ENCODE measurements at places on chromosomes 3 and 15.

GRCh38 chr3:115332998-115333397, 185.9 kb upstream of the ZBTB20 start:
- DNase-seq, result no peak

GRCh38 chr3:102148598-102149337, 286.0 kb upstream of the ZPLD1 start:
- no peak for DNase-seq

DNA sequence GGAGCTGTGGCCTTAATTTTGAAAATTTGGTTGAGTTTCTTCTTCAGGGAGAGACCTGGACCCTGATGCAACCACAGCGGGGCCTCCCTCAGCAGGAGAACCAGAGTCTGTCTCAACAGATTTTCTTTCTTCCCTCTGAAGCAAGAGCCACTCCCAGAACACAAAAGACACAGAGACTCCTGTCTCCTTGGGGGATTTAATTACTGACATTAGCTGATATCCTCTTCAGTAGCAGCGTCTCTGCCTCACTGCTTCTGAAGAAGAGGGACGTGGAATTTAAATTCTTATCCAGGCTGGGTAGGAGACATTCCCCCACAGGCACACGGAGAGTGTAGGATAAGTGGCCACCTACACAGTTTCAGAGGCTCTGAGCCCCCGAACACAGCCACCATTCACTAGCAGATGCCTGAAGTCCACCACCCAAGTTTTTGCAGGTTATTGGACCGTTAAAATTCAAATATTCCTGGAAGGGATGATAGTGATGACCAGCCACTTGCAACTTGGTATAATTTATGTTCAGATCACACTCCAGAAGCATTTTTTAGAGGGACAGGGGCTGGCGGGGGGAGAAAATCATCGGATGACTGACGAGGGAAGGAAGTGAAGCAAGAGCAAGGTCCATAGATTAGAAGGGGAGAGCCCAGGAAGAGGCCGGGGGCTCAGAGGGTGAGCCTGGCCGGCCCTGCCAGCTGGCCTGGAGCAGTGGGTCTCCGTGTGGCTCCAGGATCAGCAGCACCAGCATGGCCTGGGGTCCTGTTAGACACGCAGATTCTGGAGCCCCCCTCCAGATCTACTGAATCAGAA, 109.7 kb downstream of the BDH1 start:
- no peak for DNase-seq

DNA sequence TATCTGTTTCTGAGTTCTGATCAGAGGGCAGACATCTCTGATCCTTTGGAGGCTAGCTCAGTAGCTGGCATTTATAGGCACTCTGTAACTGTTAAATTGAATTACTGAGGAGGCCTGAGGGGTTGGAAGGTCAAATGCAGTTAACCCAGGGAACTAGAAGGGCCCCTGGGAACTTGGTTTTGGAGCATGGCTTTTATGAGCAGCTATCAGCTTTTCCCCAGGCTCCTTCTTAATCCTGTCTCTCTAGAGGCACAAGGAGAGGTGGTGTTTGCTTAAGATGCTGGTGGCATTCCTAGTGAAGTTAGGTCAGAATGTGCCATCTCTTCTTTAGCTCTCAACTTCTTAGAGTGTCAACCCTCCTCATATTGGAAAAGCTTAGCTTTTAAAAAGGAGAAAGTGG, 128.9 kb downstream of the LPP start:
- DNase-seq, result no peak

- peak; percentile 53 for DNase-seq
Measured at GRCh38 chr3:58471025-58471887, 20.6 kb upstream of the KCTD6 start.

DNA sequence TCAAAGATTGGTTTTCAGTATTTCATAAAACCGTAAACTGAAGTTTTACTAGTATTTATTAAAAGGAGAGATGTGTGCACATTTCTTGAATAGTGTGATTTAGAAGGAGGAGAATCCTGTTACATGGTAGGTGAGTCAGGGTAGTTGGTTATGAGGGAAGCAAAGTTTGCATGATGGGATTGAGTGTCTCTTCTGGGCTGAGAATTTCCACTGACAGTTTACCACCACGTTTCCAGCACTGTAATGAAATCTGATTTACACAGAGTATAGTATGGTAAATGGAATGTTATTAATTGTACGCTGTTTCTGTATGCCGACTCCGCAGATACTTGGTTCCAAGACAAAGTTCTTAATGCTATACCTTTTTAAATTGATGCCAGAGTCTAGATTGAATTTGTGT, 1.6 kb downstream of the NECTIN3 start:
- no peak for DNase-seq

- no peak for DNase-seq
Measured at GRCh38 chr3:172155897-172156585, 116.7 kb downstream of the FNDC3B start.

DNA sequence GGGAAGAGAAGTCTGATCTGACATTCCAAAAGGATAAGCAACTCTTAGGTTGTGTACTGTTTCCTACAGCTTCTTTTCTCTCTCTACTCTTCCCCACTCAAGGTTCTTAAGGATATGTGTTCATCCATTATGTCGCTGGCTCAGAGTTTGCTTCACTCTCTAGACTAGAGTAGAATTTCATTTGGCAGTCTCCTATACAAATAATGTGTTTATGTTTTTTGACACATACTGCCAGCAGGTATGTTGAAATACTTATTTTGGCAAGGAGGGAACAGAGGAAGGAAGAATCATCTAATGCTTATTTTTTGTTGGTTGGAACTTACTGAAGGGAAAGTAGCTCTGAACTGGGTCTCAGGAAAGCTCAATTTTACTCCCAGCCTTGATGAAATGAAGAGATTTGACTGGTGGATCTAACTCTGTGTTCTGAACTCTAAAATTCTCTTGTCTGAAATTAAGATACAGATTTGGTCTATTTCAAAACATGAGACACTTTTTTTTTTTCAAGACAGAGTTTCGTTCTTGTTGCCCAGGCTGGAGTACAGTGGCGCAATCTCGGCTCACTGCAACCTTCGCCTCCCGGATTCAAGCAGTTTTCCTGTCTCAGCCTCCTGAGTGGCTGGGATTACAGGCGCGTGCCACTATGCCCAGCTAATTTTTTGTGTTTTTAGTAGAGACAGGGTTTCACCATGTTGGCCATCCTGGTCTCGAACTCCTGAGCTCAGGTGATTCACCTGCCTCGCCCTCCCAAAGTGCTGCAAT, 7.6 kb upstream of the EMC3 start:
- no peak for DNase-seq

DNA sequence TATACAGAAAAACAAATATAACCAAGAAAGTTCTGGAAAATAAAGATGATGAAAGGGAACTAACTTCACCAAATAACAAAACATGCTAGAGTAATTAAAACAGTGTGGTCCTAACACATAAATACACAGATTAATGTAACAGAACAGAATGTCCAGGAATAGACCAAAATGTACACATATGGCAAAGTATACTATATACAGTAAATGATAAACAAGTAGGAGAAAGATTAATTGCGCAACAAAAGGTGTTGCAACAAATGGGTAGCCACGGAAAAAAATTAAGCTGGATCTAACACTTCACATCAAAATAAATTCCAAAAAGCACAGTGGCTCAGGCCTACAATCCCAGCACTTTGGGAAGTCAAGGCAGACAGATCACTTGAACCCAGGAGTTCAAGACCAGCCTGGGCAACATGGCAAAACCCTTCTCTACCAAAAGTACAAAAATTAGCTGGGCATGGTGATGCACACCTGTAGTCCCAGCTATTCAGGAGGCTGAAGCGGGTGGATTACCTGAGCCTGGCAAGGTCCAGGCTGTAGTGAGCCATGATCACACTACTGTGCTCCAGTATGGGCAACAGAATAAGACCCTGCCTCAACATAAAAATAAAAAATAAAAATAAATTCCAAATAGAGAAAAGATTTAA, 19.8 kb downstream of the SCAP start:
- DNase-seq, result no peak

- no peak for DNase-seq
Measured at GRCh38 chr15:70530017-70530499, 233.3 kb downstream of the UACA start.

- no peak for DNase-seq
Measured at GRCh38 chr3:142916605-142917004, 27.7 kb upstream of the PCOLCE2 start.

DNA sequence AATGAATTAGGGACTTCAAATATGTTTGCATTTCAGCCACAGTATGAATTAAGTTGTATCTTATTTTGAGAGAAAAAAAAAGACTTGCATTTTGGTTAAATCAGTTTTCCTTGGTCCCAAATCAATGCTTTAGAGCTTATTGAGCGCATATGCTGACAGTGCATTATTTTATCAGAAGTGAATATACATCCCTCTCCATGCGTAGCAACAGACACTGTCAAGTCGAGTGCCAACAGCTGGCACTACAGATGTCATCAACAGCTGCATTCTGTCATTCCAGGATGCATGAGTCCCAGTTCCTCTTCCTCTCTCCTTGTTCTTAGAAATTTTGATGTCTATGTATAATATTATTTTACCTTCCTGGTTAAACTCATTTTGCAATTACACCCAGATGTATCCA, 156.1 kb upstream of the FOXB1 start:
- no peak for DNase-seq

GRCh38 chr3:117306299-117306698, 596.7 kb downstream of the TUSC7 start:
- DNase-seq, result no peak

DNA sequence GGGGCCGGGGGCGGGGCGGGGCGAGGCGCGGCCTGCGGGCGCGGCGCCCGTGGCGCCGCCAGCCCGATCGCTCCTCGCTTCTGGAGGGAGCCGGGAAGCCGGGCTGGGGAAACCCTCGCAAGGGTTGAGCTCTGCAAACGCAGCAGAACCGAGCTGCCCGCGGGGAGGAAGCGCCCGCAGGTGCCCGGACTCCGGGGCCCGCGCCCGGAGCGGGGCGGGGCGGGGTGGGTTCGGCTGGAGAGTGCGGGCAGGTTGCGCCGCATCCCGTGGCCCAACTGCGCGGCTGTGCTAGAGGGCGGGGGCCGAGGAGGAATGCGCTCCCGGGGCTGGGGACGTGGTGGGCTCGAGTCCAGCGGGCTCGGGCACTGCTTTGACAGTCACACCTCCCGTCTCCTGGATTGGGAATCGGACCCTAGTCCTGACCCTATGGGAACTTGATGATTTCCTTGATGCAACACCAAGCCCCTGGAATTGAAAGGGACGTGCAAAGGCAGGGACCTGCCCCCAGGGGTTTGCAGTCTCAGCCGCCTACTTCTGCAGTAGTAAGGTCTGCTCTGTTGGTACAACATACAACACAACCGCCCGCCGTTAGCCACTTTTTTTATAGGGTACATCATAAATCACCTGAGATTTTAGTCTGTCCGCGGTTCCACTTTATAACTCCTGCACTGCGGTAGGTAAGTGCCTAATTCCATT, 34.3 kb downstream of the ZBTB38 start:
- DNase-seq, result peak; percentile 90

- DNase-seq, result no peak
Measured at GRCh38 chr15:44308889-44309288, 20.4 kb downstream of the GOLM2 start.

DNA sequence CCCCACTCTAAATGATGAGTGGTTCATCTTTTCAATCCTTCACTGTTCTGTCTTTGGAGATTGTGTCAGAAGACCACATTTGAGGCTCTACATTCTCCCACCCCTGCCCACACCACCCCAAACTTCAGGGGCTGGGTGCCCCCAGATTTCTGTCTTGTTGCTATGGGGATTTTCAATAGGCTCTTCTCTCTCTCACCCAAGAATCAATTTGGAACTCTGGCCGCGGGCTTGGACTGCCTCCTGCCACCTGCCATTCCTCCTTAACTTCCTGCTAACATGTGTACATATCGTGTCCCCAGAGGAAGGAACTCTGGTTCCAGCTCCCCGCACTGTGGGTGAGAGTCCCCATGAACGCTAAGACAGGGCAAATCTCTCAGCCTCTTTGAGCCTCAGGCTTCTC, 67.4 kb upstream of the LARS2 start:
- no peak for DNase-seq

Measured in right kidney (tissue), 9 donors.